Activated T-cell treated with anti-CD3 and anti-CD28 coated beads, Interleukin-2, amount 50 U/mL, for 72 hours (primary cell): ENCODE measurements at places on chromosomes 12 and 14.

DNA sequence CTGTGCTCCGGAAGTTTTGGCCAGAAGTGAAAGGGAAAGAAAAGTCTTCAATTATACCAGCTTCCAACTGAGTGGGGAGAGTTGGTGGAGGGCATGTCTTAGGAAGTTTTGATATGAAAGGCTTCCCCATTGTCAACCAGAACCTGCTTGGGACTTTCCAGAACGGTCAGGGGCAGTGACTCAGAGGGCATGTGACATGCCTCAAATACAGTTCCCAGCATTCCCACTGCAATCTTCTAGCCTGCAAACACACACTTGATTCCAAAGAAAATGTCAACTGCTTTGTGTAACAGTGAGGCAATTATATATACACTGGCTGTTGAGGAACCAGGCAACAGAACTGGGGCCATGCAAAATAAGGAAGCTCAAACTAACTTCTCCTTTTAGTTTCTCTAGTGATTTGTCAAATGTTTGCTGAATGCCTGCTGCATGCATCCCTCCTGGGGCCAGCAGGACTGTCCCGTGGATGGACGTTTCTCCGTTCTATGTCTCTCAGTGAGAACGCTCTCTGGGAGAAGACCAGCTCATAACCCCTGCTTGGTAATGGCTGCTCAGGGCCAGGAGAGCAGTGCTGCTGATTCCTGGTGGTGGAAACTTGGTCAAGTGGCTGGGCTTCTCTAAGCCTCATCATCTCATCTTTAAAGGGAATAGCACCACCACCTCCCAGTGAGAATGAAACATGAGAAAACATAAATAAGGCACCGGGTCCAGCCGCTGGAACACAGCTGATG is 18.3 kb downstream of the SLC25A47 start:
- no peak for DNase-seq

DNA sequence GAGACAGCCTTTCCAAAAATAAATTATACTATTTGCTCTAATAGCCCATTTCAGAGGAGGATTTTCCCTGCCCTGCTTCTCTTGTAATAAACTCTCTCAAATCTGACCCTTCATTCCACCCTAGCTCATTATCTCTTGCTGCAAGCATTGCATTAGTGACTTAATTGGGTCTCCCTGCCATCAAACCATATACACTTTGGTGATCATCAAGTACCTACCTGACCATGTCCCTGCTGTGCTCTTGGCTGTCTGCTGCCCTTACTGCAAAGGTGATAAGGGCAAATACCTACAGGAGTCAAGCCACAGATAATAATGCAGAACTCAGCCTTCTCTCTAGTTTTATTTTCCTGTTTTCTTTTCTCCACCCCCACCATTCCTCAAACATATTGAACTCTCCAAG is 88.4 kb downstream of the LIN7A start:
- no peak for DNase-seq

- DNase-seq, result no peak
These were observed 159.5 kb downstream of the PTPRO start for GRCh38 chr12:15481846-15482245.

DNA sequence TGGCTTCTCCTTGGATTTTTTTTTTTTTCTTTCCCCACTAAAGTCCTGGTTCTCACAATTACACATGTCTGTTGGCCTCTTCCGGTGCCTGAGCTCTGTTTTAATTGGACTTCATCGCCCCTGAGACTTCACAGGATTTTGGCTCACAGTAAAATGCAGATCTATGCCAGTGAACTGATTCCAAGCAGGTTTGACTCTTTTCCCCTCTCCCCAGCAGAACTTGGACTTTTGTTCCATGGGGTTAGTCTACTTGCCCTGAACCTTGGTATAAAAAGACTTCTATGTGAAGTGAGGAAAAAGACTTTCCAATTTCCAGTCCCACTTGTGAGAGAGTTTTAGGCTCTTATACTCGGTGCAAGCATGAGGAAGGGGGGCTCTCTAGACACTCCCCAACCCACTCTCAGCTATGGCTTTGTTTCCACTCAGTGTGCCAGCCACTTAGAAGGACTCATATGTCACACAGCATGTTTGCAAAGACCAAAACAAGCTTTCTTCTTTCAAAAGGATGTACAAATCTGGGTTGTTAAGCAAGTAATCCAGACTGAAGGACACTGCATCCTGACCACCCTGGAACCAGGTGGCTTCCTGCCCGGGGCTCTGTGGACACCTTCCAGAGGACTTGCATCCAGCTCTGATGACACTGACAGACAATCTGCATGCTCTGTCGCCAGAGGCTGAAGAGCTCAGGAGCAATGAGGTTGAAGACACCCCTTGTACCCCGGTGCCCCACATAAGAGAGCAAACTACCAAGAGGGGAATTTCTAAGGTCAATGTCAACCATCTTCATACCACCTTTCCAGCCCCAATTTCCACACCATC is 221.9 kb upstream of the EGLN3 start:
- DNase-seq, result no peak

- DNase-seq, result no peak
These were observed 53.4 kb downstream of the HSD17B6 start for GRCh38 chr12:56816491-56816890.

GRCh38 chr12:124232654-124232987 is 62.3 kb upstream of the RFLNA start:
- DNase-seq, result no peak

GRCh38 chr14:51546603-51547258 is 105.0 kb upstream of the FRMD6 start:
- DNase-seq, result no peak

DNA sequence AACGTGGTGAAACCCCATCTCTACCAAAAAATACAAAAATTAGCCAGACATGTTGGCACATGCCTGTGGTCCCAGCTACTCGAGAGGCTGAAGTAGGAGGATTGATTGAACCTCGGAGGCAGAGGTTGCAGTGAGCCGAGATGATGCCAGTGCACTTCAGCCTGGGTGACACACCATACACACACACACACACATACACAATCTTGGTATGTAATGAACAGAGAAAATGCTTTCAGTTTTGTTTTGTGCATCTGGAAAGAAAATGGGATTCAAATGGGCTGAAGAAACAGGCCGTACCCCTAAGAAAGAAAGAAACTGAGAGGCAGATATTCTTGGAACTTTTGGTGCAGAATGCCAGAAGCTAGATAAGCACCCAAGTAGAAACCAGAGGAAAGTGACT is 107.2 kb downstream of the PDE3A start:
- no peak for DNase-seq

- peak; percentile 48 for DNase-seq
These were observed 718 bp downstream of the CCDC92 start for GRCh38 chr12:123971770-123972456.

- no peak for DNase-seq
These were observed 27.6 kb downstream of the TUBA1A start for GRCh38 chr12:49161092-49161795.

DNA sequence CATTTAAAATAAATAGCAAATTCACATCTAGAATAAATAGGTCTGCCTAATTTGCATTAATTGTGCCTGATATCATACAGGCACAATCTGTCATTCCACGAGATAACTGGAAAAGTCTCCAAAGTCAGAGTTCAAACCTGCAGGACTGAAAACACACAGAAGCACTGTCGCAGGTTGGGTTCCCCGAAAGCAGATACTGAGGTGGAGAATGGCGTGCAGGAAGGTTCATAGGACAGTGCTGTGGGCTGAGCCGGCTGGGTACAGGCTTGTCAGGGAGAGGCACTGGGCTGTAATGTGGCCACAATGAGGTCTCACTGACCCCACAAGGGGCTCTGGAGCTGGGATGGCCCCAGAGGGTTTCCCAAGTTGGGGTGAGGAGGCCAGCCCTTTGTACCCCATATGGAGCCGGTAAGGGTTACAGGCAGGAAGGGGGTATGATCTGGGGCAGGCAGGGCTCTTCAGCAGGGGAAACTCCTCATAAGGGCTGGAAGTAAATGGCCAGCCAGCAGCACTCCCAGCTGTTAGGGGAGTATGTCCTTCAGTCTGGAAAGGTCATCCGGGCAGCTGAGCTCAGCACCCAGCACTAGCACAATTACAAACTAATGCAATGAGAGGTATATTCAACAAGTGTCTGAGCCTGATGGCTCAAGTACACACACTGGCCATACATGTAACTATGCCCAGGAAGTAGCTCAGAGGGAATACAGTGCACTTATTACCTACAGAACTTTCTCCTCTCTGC is 68.5 kb downstream of the NT5DC3 start:
- no peak for DNase-seq

GRCh38 chr14:101979666-101980065 is 15.3 kb downstream of the DYNC1H1 start:
- no peak for DNase-seq

DNA sequence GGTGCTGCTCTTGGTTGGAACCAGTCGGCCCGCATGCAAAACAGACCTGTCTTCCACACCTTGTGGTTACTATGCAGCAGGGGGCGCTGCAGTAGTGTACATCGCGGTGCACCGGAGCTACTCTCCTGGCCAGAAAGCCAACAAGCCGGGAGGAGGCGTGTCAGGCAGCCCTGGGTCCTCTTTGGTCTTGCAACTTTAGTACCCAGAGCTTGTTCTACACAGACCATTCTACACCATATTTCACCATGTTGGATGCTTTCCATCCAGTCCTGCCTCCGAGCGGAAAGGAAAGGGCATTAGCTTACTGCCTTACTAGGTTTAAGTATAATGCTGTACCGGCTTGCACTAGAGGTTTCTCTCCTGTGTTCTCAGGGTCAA is 927 bp upstream of the TMTC2 start:
- peak; percentile 94 for DNase-seq

DNA sequence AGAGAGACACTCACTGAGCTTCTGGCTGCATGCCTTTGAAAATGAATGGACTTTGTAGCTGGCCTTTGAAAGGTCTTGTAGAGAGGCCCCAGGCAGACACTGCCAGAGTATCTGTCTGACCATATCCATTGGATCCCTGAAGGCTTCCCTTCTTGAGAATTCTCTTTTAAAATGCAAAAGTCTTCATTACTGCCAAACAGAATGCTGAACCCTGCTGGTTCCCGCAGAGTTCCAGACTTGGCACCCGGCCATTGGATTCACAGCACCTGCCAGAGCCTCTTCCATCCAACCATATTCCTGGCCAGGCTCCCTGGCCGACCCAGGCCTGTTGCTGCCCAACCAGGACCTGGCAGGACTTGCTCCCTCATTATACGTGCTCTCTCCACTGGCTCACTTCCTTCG is 182.5 kb downstream of the GXYLT1 start:
- no peak for DNase-seq

DNA sequence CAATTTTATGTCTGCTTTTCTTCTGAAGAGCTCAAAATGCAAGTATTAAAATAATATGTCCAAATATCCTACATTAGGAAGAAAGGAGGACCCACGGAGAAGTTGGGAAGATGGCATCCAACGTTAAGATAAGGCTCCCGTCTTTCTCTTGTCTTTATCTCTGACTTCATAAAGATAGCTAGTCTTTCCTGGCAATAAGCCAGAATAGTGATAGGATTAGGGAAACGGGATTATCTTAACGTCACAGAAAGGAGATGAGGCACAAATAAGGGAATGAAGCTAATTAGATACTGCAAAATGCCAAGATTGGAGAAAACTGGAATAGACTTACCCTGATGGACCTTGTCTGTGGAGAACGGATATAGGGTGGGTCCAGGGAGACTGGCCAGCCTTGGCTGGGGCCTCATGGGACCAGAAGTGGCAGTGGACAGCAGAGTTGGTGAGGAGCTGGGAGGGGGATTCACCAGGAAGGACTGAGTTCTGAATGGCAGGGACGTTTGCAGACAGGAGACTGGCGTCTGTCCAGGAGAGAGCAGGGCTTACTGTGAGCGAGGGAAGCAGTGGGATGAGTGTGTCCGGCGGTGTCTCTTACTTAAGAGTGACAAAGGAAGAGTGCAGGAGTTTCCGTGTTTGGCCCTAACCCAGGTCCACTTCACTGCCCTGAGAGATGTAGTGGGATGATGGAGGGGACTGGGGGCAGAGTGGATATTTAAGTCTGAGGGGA is 119.9 kb downstream of the CACNA1C start:
- no peak for DNase-seq

GRCh38 chr12:30026621-30027234 is 243.0 kb upstream of the TMTC1 start:
- no peak for DNase-seq

DNA sequence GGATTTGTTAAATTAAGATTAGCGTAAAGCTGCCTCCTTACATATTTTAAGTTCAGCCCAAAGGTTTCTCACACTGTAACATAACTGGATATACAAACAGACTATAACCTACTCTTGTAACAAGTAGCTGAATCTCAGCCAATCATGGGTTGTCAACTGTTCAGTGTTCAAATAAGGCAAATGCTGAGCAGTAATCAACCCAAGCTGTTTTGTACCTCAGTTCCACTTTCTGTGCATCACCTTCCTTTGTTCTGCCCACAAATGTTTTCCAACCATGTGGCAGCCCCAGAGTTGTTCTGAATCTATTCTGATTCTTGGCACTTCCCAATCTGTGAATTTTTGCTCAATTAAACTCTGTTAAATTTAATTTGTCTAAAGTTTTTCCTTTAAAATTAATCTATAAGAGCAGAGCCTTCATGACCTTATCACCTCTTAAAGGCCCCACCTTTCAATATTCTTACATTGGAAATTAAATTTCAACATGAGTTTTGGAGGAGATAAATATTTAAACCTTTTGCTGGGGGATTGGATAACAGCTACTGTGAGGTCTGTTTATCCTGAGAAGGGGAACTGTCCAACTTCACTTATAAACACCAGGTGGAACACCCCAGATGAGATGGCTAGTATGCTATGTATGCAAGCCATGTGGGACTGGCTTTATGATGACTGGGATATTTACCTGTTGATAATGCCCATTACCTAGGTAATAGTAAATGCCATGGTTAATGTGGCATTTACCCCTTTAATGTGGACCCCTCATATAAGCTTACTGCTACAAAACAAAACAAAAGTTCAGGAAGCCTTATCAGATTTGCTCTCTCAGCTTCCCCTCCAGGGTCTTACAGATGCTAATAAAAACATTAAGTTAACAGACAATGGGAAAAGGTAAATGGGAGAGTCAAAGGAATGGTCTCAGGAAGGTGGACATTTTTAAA is 42.2 kb upstream of the ARID2 start:
- DNase-seq, result no peak

GRCh38 chr12:125340791-125341190 is 275.6 kb downstream of the AACS start:
- DNase-seq, result no peak

DNA sequence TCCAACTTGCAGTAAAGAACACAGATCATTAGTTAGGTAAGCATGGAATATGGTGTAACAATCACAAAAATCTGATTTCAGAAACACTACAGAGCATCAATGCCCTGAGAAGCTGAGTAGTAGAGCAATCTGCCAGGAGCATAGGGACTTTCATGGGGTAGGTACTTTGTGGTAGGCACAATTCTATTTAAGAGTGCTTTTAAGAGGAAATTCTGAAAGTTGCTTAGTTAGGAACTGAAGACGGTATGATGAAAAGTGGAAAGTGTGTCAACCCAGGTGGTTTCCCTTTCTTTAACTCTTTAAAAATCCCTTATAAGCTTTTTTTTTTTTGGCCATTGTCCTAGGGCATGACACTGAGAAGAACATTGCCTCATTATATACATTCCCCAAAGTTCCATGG is 535.7 kb upstream of the FBXO33 start:
- DNase-seq, result no peak

GRCh38 chr12:47813511-47814196 is 6.0 kb downstream of the HDAC7 start:
- DNase-seq, result no peak
